SW 1271 (cell line): ENCODE measurements at places on chromosomes 3 and 15.
A peak's percentile ranks its signal among the peaks of the same experiment; 100 is the strongest.

GRCh38 chr3:16884084-16884747 is 539 bp upstream of the PLCL2 start:
- DNase-seq, result peak; percentile 22

GRCh38 chr15:33425142-33425541 is 114.4 kb downstream of the RYR3 start:
- DNase-seq, result no peak

GRCh38 chr15:79372428-79372827 is 59.7 kb upstream of the MINAR1 start:
- no peak for DNase-seq

DNA sequence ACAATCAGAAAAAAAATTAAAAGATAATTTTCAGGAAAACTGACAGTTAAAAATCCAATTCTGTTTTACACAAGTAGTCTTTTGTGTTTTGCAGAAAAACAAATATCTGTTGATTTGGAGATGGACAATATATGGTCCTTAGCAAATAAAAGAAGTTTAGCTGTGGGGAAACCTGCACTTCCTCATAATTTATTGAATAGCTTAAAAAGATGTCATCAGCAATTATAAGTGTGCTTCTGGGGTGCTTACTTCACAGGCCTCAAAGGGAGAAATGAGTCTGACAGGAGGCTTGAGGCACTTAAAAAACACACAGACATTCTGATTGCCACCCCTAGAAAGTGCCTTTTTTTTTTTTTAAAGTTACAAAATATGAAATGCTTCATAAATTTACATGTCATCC is 31.6 kb upstream of the CERS3 start:
- DNase-seq, result no peak

GRCh38 chr3:194279701-194280360 is 71.3 kb downstream of the CPN2 start:
- no peak for DNase-seq

- no peak for DNase-seq
Observed at GRCh38 chr3:9881441-9881840, 1.4 kb upstream of the CIDEC start.

DNA sequence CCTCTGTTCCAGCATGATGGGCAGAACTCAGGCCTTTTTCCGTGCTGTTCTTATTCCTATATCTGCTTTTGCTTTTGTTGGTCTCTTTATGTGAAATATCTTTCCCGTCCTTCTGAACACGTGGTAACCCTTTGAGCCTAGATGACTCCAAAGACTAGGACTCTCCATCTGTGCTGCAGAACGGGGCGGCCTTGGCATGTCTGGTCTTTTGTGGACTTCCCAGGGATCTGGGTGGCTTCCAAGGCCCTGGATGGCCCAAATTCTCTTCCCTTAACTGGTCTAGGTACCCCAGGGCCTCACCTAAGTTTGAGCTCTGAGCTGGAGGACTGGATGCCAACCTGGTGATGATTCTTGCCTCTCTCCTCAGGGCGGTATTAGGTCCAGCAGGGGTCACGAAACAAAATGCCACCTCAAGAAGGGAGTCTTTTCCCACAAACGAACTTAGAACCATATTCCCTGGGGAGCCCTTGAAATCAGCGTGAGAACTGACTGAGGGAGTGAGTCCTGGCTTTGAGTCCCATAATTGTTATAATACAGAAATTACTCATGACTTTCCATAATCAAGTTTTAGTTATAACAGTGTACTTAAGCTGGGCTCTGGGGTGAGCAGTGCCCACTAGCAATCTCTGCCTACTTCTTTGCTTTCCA is 13.8 kb downstream of the TLNRD1 start:
- DNase-seq, result no peak

DNA sequence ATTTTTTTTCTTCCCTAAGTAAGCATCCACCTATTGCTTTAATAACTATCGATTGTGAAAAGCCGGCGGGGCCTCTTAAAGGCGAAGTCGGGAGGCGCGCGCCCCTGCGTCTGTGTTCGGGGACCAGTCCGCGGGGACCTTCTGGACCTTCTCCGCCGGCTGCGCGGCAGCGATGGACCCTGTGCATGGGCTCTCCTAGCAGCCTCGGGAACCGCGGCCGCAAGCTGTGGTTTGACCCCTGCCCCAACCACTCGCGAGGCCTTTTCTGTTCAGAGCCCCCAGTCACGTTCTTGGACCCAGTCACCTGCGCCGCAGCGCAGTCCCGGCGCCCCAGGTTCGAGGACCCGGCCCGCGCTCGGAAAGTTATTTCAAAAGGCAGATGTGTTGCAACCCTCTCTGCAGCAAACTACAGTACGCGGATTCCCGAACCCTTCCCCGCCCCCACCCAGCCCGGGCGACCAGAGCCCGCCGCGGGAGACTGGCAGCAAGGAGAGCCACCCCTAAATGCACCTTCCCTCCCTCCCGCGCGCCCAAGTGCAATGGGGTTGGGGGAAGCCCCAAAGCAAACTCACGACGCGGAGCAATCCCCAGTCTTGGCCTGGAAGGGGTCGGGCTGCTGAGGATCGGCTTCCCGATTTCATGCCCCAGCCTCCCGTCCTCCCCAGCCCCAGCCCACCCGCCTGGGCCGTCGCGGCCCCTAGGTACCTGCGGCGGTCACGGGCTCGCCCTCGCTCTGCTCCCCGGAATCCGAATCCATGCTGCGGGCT is 684 bp downstream of the TNFAIP8L3 start:
- DNase-seq, result no peak

DNA sequence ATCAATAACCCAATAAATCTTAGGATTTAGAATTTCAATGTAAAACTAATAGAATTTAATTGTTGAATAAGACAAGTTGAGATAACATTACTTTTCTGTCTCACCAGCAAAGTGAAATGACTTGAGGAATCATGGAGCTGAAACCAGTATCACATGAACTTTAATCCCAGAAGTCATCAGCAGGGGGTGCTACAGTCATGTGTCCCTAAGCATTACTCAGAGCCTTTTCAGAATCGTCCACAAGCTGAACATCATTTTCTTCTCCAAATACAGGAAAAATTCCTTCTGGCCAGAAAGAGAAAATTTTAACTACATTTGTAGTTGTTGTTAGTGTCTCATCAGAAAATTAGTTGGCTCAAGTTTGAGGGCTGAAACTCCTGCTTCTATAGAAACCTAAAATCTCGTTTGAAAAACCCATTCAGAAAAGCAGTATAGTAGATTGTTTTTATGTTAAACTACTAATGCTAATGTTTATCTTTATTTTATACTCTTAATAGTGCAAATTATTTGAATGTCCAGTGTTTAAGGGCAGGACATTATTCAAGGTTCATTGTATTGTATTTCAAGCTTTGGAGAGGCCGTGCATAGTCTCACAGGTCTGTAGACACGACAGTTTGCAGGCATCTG is 384.1 kb downstream of the PLOD2 start:
- DNase-seq, result peak; percentile 26

- DNase-seq, result no peak
Observed at GRCh38 chr3:20810555-20810954, 624.5 kb upstream of the SGO1 start.

DNA sequence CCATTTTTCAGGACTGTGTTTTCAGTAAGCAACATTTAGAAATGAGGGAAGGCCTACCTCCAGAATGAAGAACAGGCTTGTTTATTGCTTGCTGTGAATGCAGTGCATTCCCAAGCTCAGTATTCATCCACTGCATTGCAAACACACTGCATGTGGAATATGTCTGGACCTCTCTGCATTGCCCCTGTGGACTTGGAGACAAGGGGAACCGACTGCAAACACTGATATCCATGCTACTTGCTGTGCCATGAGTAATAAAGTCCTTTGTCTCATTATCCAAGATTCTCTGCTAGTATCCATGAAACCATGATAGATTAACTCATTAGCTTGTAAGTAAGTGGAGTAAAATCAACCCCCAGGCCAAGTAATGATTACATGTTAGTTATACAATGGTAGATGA is 301.2 kb upstream of the NR2E3 start:
- no peak for DNase-seq

- DNase-seq, result peak; percentile 82
Observed at GRCh38 chr3:15768421-15769255, 29.1 kb downstream of the ANKRD28 start.

GRCh38 chr3:9316881-9317361 is 45.9 kb upstream of the THUMPD3 start:
- DNase-seq, result no peak
